T-helper 2 cell treated with Interferon-gamma antibody and Interleukin-4, amounts not matched to agents 5 μg/mL and 100 μg/mL, for 36 hours (primary cell): ENCODE measurements at places on chromosomes 6 and 20.

DNA sequence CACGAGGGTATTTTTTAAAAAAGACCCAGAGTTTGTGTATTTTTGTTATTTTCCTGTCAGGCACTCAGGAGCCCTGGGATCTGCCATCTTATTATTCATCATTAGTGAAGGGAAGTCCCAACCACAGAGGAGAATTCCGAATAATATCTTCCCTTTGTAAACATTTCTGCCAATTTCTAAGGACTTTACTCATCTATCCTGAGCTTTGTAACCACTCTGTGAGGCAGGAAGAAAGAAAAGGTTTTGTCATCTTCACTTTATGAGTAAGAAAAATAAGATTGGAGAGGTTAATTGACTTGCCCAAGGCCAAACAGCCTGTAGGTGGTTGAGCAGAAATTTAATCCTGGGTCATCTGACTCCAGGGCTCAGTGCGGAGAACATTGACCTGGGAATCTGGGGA lies 23.0 kb upstream of the IYD start:
- no peaks in the 10 kb centered on the region for H3K36me3 ChIP-seq
- H3K27ac ChIP-seq: no peak overlapping the region
- H3K4me3 ChIP-seq: no peak overlapping the region
- no peak for DNase-seq
- peaks cover 22% of the 10 kb centered on the region for H3K27me3 ChIP-seq

DNA sequence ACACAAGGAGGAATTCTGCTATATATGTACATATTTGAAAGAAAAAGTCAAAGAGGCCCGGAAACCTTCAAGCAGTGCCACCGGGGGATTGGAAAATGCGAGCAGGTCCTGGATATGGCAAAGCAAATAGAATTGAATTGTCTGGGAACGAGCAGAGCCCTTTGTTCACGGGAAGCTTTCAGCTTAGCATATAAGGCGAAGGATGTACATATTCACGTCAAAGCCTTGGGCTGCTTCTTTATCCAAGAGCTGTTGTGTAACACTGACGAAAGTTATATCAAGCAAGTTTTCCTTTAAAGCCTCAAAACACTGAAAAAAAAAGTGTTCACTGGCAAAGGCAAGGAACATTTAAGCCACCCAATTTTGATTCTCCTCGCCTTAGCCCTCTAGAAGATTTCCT lies 171.0 kb downstream of the GPX5 start:
- peaks cover 72% of the 10 kb centered on the region for H3K27me3 ChIP-seq
- H3K36me3 ChIP-seq: no peaks in the 10 kb centered on the region
- peaks cover 5% of the 10 kb centered on the region for H3K4me1 ChIP-seq
- H3K27ac ChIP-seq: no peak overlapping the region
- DNase-seq: no peak

- no peak for DNase-seq
- H3K4me3 ChIP-seq: no peak overlapping the region
Measured at GRCh38 chr6:82277686-82278085, 30.1 kb upstream of the IBTK start.

GRCh38 chr6:85431271-85431670 lies 18.6 kb upstream of the NT5E start:
- peaks cover 1% of the 10 kb centered on the region for H3K4me1 ChIP-seq
- DNase-seq: no peak
- no peak overlapping the region for H3K27ac ChIP-seq
- H3K27me3 ChIP-seq: no peaks in the 10 kb centered on the region
- no peak overlapping the region for H3K4me3 ChIP-seq
- peaks cover 2% of the 10 kb centered on the region for H3K36me3 ChIP-seq

GRCh38 chr20:12179692-12180091 lies 262.0 kb downstream of the BTBD3 start:
- H3K27ac ChIP-seq: no peak overlapping the region
- no peak overlapping the region for H3K4me3 ChIP-seq
- no peaks in the 10 kb centered on the region for H3K36me3 ChIP-seq
- no peak for DNase-seq

DNA sequence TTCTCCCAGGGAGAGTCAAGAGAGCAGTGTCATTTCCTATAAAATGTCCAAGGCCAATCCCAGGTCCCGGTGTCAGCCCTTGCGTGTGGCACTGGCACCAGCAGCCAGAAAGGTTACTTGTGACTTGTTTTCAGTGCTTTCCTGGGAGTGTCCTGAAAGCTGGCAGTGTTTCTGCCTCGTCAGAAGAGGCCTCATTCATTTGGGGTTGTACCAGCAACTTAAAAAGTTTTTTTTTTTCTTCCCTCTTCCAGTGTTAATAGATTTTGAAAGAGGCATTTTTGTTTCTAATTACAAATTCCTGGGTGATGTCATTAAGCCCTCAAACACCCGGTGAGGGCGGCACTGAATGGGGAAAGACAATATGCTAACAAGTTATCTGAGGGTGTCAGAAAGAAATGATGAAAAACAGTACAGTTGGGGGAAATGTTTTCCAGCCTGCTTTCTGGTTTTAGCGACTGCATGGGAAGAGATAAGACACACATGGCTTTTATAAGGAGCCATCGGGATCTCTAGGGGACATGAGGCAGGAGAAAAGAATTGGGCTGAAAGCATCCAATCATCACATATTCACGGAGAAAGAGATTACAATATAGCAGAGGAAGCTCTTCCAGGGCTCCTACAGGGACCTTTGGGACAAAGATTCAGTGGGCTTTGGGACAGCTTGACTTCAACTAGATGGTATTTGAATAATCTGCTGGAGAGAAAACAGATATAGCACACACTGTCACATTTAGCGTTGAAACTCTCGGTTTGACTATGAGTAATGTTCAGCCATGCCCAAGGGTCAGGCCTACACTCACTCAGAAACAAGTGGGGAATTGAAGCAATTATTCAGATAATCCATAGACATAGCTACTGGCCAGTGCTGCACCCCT lies 153.0 kb downstream of the BCAS1 start:
- peak overlapping the region; percentile 18 for H3K27ac ChIP-seq
- peak overlapping the region; percentile 4 for H3K4me3 ChIP-seq
- no peak for DNase-seq
- no peaks in the 10 kb centered on the region for H3K27me3 ChIP-seq
- H3K36me3 ChIP-seq: no peaks in the 10 kb centered on the region

- no peak within 1 kb of the TSS for H3K4me3 ChIP-seq
- no peak within 1 kb of the TSS for H3K27ac ChIP-seq
- DNase-seq: no peak
- no peaks in the 10 kb centered on the region for H3K36me3 ChIP-seq
- H3K27me3 ChIP-seq: peaks cover 5% of the 10 kb centered on the region
Measured at GRCh38 chr20:45701873-45702272, at the start of gene WFDC13. TSS of gene WFDC13 (plus strand) at chr20:45702038. CDS start at chr20:45702124, 86 bp downstream.

- DNase-seq: no peak
- H3K27me3 ChIP-seq: no peaks in the 10 kb centered on the region
- no peak overlapping the region for H3K4me3 ChIP-seq
- no peaks in the 10 kb centered on the region for H3K36me3 ChIP-seq
- H3K27ac ChIP-seq: no peak overlapping the region
Measured at GRCh38 chr6:84688141-84688873, 76.1 kb downstream of the TBX18 start.

GRCh38 chr6:157688275-157688959 lies 134.6 kb upstream of the SNX9 start:
- no peak overlapping the region for H3K4me3 ChIP-seq
- H3K4me1 ChIP-seq: no peaks in the 10 kb centered on the region
- DNase-seq: no peak

DNA sequence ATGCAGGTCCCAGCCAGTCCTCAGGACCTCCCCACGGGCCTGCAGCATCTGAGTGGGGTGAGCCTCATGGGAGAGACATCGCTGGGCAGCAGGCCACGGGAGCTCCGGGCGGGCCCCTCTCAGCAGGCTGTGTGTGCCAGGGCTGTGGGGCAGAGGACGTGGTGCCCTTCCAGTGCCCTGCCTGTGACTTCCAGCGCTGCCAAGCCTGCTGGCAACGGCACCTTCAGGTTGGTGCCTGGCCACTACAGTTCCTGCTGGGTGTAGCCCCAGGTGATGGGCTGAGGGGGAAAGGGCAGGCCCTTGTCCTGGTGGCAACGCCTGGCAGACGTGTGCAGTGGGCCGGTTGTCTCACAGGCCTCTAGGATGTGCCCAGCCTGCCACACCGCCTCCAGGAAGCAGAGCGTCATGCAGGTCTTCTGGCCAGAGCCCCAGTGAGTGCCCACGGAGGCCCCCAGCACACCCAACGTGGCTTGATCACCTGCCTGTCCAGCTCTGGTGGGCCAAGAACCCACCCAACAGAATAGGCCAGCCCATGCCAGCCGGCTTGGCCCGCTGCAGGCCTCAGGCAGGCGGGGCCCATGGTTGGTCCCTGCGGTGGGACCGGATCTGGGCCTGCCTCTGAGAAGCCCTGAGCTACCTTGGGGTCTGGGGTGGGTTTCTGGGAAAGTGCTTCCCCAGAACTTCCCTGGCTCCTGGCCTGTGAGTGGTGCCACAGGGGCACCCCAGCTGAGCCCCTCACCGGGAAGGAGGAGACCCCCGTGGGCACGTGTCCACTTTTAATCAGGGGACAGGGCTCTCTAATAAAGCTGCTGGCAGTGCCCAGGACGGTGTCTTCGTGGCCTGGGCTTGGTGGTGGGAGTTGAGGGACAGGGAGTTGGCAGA lies 787 bp upstream of the TNFRSF6B start:
- no peak overlapping the region for H3K4me3 ChIP-seq
- no peak overlapping the region for H3K27ac ChIP-seq
- no peak for DNase-seq
- H3K36me3 ChIP-seq: peaks cover 13% of the 10 kb centered on the region
- peaks cover 2% of the 10 kb centered on the region for H3K27me3 ChIP-seq

DNA sequence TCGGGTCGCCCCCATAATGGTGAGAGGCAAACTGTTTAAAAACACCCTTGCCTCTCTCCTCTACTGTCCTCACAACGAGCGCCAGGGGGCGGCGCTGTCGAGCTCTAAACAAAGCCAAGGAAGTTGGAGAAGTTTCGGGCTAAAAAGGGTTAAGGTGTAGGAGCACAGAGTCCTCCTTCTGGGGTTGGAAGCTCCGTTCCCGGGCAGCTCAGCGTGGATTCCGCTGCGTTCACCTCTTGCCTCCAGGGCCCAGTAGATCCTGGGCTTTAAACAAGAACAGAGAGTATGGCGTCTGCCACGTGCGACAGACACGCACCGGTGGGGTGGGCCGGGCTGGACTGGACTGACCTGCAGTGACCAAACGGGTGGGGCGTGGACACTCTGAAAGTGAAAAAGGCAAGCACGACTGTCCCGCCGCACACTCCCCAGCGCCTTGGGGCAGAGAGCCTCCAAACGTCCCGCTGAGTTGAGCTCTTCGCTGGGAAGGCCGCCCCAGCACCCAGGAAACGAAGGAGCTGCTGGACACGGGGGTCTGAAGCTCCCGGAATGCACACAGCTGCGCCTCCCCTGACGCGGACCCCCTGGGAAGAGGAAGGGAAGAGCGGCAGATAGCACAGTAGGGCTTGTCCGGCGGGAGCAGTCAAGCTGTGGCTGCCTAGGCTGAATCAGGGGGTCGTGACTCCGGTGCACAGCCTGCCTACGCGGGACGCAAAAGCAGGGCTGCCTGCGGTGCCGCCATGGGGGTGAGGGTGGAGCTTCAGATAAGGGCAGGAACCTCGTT lies 1.6 kb upstream of the THBD start:
- H3K27me3 ChIP-seq: peaks cover 63% of the 10 kb centered on the region
- no peaks in the 10 kb centered on the region for H3K36me3 ChIP-seq
- peaks cover 2% of the 10 kb centered on the region for H3K4me1 ChIP-seq
- no peak overlapping the region for H3K27ac ChIP-seq
- peak; percentile 30 for DNase-seq
- H3K4me3 ChIP-seq: peak overlapping the region; percentile 18

- H3K4me1 ChIP-seq: no peaks in the 10 kb centered on the region
Measured at GRCh38 chr6:37482606-37483251, 17.0 kb downstream of the CCDC167 start.

- H3K4me3 ChIP-seq: peak overlapping the region; percentile 94
- peaks cover 35% of the 10 kb centered on the region for H3K4me1 ChIP-seq
- H3K27me3 ChIP-seq: no peaks in the 10 kb centered on the region
- peaks cover 10% of the 10 kb centered on the region for H3K36me3 ChIP-seq
- no peak for DNase-seq
Measured at GRCh38 chr6:26249707-26249956, 115.4 kb upstream of the BTN3A2 start.

DNA sequence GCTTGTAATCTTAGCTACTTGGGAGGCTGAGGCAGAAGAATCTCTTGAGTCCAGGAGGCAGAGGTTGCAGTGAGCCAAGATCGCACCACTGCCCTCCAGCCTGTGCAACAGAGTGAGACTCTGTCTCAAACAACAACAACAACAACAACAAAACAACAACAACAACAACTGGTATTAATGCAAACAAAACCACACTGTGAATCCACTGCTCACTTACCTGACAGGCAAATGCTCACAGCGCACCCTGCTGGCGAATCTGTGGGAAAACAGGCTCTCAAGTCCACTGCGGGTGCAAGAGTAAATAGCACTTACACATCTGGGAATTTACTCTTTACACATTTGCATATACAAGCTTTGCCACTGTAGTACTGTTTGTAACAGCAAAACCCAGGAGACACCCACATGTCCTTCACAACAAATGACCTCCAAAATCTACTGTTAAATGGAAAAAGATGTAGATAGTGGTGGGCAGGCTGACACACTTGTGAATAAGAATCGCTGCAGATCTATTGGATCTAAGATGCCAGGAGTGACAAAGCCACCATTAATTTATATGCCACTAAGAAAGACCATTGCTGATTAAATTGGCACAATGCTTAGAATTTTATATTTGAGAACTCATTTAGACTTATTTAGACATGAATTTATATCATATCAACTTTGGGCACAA lies 29.3 kb downstream of the NSFL1C start:
- peaks cover 19% of the 10 kb centered on the region for H3K36me3 ChIP-seq
- H3K4me3 ChIP-seq: no peak overlapping the region
- H3K4me1 ChIP-seq: peaks cover 37% of the 10 kb centered on the region
- no peak overlapping the region for H3K27ac ChIP-seq

- H3K27me3 ChIP-seq: no peaks in the 10 kb centered on the region
- H3K36me3 ChIP-seq: peaks cover 65% of the 10 kb centered on the region
- peaks cover 46% of the 10 kb centered on the region for H3K4me1 ChIP-seq
Measured at GRCh38 chr6:111573131-111573883, 32.4 kb downstream of the TRAF3IP2 start.

DNA sequence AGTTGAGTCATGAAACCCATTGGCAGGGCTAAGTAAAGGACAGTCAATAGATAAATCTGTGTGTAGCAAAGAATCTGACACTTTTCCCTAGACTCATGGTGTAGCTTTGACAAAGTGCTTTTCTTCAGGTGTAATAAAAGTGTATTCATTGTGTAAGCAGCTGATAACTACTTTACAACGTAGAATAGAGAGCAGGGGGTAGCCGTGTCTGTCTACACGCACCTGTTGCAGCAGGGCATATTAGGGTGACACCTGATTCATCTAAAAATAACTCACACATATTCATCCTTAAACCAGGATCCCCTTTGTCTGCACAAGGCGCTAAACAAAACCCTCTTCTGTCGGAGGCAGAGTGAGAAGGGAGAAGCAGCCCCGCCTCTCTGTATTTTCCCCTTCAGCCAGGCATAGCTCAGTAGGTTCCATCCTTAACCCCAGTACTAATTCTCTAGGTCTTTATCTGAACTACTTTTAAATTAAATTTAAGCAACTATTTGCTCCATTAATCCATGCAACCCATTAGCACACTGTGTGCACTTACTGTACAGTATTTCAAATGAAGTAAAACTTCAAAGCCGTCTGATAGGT lies 306.7 kb upstream of the SASH1 start:
- H3K36me3 ChIP-seq: no peaks in the 10 kb centered on the region
- no peak for DNase-seq
- H3K4me1 ChIP-seq: no peaks in the 10 kb centered on the region
- H3K27me3 ChIP-seq: no peaks in the 10 kb centered on the region

GRCh38 chr6:117506907-117507306 lies 24.4 kb downstream of the DCBLD1 start:
- H3K4me1 ChIP-seq: no peaks in the 10 kb centered on the region
- H3K27ac ChIP-seq: no peak overlapping the region
- peaks cover 1% of the 10 kb centered on the region for H3K27me3 ChIP-seq
- H3K4me3 ChIP-seq: no peak overlapping the region
